ENCODE measurements at places on chromosomes 1 and 21. TPM values are rescaled to one million over a fixed set of nuclear protein-coding genes. Genes with fewer than 3 reads are reported as not detected.
A peak's percentile ranks its signal among the peaks of the same experiment; 100 is the strongest.

The COL11A1 gene
- 58.3 TPM for total RNA-seq

The LCE1C gene
- total RNA-seq = not detected

DNA sequence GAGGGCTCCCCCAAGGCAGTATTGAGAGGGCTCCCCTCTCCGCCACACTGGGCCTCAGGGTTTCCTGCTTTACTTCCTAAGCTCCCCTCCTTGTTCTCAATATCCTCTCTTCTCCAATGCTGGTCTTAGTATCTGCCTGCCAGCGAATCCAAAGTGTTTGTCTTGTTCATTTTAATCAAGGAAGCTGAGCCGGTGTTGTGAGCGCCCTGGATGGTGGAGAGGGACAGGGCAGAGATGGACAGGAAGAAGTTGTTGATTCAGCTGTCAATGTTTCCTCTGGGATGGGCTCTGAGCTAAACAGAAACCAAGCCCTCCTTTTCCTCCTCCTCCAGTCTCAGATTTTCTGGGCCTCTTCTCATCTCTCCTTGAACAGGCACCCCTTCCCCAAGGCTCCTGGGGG is 5.4 kb downstream of the OLFML3 start:
- no peak for DNase-seq

- DNase-seq = peak; percentile 3
Measured at GRCh38 chr1:29644812-29645211, 408.5 kb downstream of the PTPRU start.

All from type B pancreatic cell (in vitro differentiated cells).